GM23338 (cell line): ENCODE measurements at places on chromosomes 1 and 21. TPM values are rescaled to one million over a fixed set of nuclear protein-coding genes. Genes with fewer than 3 reads are reported as not detected.

Gene SLC22A15
- total RNA-seq = 3.8 and 4.0 TPM in 2 replicates

Gene RUNX1
- 0.23 and 1.1 TPM in 2 replicates for total RNA-seq

Gene FCER1G
- total RNA-seq = 0.74 TPM in 1 of 2 replicates, not detected in the other

Gene TLR5
- total RNA-seq = 0.10 and 0.50 TPM in 2 replicates

Gene CTSS
- total RNA-seq = not detected in 2 replicates

Gene ZYG11A
- total RNA-seq = 4.3 and 4.8 TPM in 2 replicates

Gene FAM151A
- 0.10 TPM in 1 of 2 replicates, not detected in the other for total RNA-seq
